ENCODE measurements at places on chromosomes 4 and X.
A peak's percentile ranks its signal among the peaks of the same experiment; 100 is the strongest.

DNA sequence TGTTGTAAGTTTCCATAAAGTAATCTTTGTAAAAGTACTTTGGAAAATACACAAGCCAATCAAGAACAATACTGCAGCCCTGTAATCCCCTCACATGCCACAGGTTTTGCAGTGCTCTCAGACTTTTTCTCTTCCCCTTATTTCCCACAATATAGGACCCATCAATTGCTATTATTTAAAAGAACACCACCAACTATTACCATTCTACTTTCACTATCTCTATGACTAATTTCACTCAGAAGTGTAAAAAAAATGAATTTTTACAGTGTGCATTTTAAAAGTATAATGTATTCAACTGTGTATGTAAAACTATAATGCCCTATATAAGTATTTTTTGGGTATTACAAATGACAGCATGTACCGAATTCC, 1.7 kb downstream of the ATP8A1 start:
- DNase-seq = no peak

GRCh38 chr4:168673476-168673875, 176.6 kb downstream of the PALLD start:
- DNase-seq = no peak

DNA sequence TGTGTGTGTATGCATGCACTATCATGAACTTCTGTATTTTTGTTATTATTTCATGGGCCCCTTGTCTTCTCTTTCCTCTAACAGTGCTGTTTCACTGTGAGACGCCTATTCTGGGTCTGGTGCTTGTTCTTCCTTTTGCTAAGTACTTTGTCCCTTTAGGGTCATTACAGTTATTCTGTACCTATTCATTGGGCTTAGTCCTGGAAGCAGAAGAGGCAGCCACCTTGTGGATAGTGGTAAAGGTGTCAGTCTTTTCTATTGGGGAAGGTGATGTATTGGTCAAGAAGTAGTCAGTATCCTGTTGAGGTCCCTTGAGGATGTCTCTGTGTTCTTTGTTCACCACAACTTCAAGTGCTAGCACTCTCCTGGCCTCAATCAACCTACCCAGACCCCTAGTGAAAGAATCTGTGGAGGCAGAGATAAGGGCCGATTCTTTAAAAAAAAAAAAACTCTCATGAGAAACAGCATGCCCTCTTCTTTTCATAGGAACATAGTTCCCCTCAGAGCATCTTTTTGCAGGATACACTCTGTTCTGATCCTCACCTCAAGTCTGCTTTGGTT, 593.8 kb downstream of the SPRY1 start:
- DNase-seq = no peak

DNA sequence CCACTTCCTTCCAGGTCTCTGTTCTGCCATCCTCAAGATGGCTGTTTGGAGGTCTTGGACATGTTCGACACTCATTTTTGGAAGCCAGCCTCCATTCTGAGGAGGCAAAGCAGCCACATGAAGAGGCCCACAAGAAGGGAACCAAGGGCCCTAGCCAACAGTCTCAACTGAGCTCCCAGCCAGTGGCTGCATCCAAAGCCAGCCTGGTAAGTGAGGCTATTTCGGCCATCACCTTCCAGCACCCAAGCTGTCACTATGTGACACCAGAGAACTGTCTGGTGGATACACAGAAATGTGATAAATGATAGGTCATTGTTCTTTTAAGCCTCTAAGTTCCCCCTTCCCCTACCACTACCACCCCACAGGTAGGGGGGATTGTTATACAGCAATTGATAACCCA, 127.2 kb downstream of the NPNT start:
- no peak for DNase-seq

DNA sequence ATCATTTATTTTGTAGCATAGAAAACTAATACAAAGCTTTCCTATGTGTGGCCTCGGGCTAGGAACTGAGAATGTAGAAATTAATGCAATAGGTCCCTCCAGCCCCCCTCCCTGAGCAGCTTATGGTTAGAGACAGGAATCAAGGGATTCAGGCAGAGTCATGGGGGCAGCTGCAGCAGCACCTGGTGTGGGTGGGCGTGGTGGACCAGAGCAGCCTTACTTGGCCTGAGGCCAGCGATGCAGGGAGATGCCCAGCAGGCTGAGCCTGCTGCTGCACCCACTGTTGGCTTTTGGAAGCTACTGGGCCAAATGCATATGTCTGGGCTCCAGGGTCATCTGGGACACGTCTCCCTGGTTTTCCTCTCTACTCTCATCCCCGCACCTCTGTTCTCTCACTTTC, 74.0 kb downstream of the STK32B start:
- DNase-seq = no peak

GRCh38 chr4:53916431-53916889, 147.9 kb downstream of the CHIC2 start:
- no peak for DNase-seq

DNA sequence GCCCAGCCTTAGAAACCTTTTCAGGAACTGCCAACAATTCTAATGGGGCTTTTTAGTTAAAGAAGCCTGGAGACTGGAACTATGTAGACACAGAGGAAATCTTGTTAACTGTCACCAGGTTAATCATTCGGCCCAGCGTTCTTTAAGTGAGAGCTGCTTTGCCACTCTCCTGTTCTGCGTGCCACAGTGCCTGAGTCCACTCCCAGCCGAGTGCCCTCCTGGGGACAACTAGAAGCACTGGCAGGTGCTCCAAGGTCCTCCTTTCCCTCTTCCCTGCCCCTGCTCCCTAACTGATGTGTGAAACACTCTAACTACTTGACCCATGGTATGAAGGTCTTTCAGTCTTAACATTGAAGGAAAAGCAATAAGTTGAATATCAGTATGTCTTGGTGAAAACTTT, 151.2 kb upstream of the TLL1 start:
- DNase-seq = no peak

DNA sequence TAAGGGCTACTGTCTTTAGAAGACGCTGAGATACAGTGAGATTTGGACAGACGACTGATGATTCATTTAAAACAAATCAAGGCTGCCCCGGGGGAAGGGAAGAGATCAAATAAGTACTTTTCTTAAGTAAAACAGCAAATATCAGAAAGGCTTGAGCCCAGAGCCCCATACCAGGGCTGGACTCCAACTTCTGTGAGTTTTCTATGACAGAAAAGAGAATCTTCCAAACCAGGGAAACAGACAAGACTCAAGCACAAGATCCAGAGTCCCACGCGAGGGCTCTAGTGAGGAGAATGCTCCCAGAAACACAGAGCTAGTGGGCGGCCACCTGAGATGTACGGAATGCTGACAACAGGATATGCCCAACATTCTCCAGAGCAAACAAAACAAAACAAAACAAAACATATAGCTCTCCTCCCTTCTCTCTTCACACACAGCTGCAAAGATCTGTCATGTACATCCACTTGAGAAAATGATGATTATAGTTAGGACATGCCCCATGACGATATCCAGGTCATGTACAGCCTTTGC, 13.1 kb downstream of the ACSL1 start:
- DNase-seq = no peak

DNA sequence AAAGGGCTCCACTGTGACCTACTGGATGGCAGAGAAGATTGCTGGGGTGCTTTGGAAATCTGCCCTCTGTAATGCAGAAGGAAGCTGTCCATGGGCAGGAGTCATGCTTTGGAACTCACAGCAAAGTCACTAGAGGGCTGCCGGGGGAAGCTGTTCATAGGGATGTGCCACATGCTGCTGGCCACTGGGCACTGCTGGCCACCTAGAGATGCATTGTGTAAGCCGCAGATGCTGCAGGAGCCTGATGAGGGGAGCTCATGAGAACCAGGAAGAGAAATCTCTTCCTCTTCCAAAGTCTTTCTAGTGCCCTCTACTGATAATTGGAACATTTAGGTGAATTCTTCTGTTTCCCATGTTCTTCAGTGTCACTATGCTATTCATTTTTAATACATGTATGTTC, 31.2 kb upstream of the UXT start:
- DNase-seq = peak; percentile 2

DNA sequence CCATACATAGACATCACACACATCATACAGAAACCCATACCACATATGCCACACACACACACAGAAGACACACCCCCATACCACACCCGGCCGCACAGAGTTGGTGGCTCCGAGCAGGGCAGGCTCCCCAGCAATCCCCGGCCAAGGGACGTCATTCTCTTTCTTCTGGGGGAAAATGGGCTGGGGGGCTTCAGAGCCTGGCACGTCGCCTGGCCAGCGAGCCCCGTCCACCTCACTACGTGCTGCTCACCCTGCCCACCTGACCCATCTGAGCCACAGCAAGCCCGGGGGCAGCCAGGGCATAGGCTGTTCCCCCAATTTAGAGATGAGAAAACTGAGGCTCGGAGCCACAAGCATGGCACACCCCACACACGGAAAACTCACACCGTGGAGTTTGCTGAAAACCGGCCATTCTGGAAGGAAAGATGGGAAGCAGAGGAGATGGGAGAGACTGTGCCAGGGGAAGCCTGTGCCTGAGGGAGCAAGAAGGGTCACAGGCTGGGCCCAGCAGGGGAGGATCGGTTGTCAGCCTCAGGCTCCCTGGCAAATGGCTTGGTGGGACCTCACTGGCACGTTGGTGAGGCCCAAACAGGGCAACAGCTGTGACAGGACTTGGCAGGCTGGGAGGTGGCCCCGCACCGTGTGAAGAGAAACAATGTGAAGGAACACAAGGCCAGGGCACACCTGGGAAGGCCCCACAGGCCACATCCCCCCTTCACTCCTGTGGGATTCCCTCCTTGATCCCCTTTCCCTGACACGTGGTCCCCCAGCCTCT, 73.2 kb downstream of the JAKMIP1 start:
- no peak for DNase-seq

DNA sequence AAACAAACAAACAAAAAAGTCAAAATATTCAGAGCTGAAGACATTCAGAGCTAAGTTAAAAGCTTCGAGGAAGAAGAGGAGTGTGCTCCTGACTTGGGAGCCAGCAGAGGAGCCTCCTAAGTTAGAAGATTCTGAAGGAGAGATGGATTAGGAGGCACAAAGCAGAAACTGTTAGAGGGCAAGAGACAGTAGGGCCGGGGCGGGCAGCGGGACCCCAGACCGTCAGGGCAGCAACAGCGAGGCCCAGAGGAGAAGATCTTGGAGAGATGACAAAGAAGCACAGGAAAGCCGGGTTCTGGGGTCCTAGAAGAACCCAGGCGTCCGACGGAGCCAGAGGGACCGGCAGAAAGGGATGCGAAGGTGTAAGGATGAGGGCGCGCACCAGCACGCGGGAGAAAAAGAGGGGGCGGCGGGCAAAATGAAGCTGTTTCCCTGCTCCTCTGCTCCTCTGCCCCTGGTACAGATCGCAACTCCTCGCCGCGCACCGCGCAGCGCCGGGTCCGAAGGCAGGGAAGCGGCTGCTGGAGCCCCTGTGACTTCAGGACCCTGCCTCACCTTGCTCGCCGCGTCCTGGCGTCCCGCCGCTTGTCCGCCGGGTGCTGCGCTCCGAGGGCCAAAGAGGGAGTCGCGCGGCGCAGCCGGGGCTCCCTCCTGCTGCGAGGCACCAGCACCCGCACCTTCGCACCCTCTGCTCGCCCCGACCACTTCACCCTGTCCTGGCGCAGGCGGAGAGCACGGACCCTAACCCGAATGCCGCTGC, 477 bp downstream of the KLHL13 start:
- DNase-seq = no peak

GRCh38 chrX:103530545-103530944, 11.3 kb upstream of the RAB40A start:
- no peak for DNase-seq

- no peak for DNase-seq
These were observed 240.8 kb upstream of the ANXA3 start for GRCh38 chr4:78310740-78311115.

GRCh38 chr4:186534056-186534455, 21.3 kb downstream of the MTNR1A start:
- no peak for DNase-seq

DNA sequence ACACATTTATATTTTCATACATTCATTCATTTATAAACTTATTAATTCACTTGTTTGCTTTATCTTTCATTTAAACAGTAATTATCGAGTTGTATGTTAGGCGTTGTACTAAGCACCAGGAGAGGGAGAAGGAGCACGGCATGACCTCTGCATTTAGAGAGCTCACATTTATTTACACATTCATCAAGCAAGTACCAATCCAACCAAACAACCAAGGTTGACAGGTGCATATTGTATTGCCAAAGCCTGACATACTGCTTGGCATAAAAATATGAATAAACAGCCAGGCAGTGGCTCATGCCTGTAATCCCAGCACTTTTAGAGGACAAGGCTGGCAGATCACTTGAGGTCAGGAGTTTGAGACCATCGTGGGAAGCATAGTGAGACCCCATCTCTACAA, 37.0 kb upstream of the CLNK start:
- no peak for DNase-seq

DNA sequence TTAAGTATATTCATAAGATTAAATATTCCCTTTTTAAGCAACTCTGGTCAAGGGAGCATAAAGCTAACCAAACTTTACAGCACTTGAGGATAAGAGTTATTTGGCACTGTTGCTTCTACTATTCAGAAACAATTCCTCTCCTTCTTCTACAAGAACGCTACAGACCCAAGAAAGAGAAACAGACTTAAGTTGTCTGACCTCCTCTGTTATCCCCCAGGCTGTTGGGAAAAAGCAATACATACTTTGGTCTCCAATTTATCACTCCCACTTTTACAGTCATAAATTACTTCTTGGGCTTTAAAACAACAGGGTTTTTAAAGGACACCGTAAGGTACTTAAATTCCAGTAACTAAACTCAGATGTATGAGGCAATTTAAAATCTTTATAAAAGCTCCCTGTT, 147.4 kb downstream of the COL25A1 start:
- no peak for DNase-seq

DNA sequence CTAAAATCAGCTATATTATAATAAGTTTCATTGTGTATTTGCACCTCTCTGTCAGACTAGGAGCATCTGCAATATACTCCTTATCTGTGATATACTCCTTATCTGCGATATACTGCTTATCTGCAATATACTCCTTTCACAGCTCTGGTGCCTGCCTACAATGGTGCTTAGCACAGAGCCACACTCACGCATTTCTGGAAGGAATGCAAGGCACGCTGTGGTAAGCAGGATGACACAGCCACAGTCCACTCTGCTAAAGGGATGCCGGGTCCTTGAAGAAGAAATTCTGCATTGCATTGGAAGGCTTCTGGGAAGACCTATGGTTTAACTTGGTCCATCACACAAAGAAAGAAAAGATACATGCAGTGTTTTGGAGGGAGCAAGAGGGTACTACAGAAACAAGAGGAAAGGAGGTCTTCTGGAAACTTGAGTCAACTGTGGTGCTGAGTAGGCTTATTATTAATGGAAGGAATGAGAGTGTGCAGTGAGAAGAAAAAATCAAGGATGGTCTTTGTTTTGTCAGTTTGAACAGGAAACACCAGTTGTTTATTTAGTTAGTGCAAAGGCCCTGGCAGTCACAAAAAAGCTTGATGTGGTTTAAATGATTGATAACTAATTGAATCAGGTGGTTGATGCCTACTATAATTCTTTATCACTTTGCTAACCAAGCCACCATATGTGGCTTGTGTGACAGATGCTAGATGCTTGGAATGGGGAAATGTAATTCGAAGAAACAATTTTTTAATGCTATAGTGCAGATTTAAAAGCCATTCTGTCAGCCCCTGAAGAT, 342.3 kb downstream of the GRXCR1 start:
- no peak for DNase-seq

GRCh38 chr4:38989487-38989886, 42.7 kb downstream of the TMEM156 start:
- no peak for DNase-seq

Measured in RPMI8226 (cell line).